ENCODE measurements at places on chromosomes 5 and 9.

- DNase-seq: no peak
Measured at GRCh38 chr5:153625826-153626354, 135.4 kb downstream of the GRIA1 start.

- DNase-seq: no peak
Measured at GRCh38 chr5:68261569-68262065, 46.1 kb downstream of the PIK3R1 start.

- DNase-seq: peak; percentile 81
Measured at GRCh38 chr9:116860509-116861120, 173.5 kb downstream of the TRIM32 start.

- DNase-seq: no peak
Measured at GRCh38 chr5:60586307-60586901, 113.6 kb downstream of the DEPDC1B start.

DNA sequence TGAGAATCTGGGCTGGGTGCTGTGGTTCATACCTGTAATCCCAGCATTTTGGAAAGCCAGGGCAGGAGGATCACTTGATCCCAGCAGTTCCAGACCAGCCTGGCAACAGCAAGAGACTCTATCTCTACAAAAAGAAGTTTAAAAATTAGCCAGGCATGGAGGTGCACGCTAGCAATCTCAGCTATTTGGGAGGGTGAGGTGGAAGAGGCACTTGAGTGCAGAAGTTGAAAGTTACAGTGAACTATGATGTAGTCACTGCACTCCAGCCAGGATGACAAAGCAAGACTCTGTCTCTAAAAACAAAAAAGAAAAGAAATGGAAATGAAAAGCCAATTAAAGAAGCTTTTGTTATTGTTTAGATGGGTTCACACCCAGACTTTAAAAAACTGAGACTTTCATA, 131.6 kb upstream of the RASA1 start:
- no peak for DNase-seq

- no peak for DNase-seq
Measured at GRCh38 chr5:66440202-66440680, 156.0 kb upstream of the MAST4 start.

- DNase-seq: no peak
Measured at GRCh38 chr5:115069087-115069968, 100.4 kb downstream of the TRIM36 start.

DNA sequence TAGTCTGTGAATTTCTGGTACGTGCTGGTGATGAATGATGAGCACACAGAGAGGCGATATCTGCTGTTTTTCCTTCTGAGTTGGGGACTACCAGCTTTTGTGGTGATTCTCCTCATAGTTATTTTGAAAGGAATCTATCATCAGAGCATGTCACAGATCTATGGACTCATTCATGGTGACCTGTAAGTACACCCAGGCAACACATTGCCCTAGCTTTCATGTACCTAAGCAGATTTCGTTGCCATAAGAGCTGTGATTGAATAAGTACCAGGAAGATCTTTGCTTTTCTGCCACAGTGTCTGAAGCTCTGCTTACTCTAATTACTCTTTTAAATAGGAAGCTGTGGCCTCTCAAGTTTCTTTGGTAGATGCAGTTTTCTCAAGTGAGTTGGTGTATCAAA, 397.8 kb downstream of the ARRDC3 start:
- DNase-seq: no peak

GRCh38 chr5:154756868-154757813, 2.0 kb downstream of the LARP1 start:
- DNase-seq: peak; percentile 63

DNA sequence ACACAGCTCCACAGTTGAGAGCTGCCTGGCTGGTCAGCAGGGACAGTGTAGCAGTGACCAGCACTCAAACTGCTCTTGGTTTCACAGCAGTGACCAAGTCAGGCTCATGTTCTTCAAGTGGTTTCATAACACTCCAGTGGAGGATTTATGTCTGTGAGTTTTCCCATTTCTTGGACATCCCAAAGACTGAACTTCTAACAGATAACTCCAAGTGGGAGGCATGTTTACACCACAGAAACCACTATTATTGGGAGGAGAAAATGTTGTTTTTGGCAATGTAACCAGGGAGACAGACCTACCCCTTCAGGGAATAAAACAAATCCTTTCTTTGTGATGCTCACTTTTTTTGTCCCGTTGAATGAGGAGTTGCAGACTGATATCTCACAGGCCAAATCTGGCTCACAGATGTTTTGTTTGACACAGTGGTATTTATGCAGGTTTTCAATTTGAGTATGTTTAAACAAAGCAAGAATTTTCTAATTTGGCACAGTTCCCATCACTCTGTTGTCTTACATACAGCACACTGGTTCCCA, 141.5 kb downstream of the RMI1 start:
- no peak for DNase-seq

DNA sequence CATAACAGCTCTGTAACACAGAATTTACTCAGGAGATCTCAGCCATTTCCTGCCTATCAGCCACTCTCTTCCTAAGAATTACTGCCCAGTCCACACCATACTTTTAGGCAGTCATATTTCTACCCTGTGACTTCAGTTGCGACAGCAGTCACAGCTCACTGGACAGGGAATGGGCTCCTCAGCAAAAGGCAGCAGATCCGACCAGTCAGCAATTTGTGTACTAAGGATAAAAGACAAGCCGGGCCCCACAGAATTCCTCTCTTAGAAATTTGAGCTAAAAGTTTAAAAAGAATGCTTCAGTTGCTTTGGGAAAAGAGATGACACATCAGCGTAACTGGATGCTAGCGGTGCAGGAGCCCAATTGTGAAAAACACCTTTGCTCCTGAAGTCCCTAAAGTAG, 172.1 kb downstream of the ENC1 start:
- no peak for DNase-seq

GRCh38 chr5:179207470-179207869, 137.8 kb downstream of the ADAMTS2 start:
- DNase-seq: no peak

DNA sequence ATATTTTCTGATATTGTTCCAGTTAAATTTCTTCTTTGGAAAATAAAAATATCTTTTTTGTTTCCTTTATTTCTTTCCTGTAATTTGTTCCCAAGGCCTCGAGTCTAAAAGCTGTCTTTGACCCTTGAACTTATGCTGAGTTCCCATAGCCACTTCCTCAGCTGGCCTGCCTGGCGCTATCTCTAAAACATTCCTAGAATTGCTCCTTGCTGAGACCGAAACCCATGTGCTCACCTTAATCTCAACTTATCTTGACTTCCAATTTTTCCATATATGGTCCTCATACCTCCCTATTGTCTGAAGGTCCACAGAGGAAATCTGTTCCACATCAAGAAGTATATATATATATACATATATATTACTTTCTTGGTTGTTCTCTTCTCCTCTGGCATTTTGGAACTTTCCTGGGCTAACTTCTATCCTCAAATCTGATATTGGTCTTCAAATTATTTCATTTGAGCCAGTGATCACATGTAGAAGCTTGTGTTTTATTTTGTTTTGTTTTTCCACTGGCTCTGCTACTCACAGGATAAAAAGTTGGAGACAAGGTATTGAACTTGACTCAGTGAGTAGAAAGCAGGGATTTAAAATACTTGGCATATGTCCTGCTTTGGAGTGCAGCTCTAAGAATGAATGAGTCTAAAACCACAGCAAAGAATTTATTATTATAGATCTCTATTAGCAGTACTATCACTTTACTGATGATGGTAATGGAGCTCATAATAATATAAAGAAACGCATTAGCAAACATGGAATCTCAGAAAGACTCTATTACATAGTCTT, 45.2 kb downstream of the ENC1 start:
- DNase-seq: no peak

GRCh38 chr9:6188466-6188865, 27.1 kb upstream of the IL33 start:
- DNase-seq: no peak

DNA sequence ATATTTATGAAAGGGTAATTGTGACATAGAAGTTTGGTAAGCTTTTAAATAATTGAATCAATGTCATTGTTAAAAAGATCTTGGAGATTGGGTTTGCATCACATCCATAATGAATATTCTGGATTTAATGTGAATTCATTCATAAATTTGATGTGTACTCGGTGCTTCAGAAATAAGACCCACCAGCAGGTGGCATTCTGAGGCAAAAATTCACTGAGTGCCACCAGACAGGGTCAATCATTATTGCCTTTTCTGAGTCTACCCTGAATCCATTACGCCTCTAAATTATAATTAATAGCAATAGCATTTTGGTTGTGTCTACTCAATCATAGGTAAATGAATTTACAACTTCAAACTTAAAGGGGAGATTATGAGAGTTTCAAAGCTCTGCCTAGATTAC, 1.0 kb downstream of the TRPC7 start:
- no peak for DNase-seq

DNA sequence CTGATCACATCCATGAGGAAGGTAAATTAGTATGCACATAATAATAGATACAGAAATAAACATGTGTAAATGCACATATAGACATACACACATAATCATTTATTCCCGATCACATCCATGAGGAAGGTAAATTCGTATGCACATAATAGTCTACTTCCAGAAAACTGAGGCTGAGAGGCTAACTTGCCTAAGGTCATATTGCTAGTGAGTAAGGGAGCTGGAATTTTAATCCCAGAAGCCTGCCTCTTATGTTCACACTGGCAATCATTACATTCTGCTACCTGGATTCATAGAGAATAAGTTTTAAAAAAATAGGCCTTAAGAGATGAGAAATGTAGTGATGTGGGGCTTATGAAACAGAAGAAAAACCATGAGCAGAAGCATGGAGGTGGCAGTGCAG, 716.3 kb downstream of the BRINP1 start:
- no peak for DNase-seq

- DNase-seq: no peak
Measured at GRCh38 chr5:139571966-139572365, 10.8 kb downstream of the UBE2D2 start.

- DNase-seq: no peak
Measured at GRCh38 chr9:136621019-136621733, 41.5 kb upstream of the EGFL7 start.

DNA sequence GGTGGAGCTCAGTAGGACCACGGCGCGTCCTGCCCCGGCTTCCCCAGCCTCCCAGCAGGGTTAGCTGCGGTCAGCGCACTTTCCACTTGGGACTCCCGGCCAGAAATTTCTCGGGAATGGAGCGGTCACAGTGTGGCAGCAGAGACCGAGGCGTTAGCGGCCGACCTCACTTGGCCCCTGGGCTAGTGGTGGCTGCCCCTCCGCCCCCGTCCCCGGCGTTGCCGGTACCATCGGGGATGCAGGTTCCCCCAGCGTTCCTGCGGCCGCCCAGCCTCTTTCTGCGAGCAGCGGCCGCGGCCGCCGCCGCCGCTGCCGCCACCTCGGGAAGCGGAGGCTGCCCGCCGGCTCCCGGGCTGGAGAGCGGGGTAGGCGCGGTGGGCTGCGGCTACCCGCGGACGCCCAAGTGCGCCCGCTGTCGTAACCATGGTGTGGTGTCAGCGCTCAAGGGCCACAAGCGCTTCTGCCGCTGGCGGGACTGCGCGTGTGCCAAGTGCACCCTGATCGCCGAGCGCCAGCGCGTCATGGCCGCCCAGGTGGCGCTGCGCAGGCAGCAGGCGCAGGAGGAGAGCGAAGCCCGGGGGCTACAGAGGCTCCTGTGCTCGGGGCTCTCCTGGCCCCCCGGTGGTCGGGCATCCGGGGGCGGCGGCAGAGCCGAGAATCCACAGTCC, 460 bp downstream of the DMRTA1 start:
- peak; percentile 69 for DNase-seq

DNA sequence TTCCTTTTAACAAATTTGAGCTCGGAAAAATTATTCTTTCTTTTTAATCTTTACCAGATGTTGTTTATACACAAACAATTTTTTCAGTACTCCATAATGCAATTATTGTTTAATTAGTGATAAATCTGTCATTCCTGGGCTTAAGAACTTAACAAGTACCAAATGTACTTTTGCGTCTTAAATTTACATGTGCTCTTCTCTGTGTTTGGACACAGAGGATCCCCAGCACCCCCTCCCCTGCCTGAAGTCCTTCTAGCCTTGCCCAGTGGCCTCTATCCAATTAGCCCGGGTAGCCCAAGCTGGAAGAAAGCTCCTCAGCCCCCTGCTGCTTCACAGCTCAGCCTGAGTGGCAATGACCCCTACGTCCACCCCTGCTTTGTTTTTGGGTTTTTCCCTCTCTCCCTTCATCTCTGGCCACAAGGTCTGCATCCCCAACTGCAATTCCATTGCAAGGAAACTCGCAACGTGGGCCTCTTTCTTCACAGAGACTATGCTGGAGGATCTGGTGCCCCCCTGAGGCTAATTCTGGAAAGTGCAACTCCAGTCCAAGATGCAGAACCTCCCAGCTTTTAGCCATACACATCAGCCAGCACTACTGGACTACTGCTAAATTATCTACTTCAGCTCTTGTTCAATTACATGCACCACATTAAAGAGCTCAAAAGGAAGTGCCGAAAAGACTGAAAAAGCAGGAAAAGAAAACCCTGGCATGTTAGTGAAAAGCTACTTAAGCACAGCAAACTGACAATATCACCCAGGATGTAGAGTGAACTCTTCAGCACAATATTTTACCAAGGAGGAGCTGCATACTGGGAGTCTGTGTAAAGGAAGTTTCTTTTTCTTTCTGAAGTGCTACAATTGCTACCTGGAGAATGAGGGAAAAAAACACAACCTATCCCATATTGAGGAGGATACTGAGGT, 186.2 kb downstream of the FANCC start:
- peak; percentile 83 for DNase-seq

DNA sequence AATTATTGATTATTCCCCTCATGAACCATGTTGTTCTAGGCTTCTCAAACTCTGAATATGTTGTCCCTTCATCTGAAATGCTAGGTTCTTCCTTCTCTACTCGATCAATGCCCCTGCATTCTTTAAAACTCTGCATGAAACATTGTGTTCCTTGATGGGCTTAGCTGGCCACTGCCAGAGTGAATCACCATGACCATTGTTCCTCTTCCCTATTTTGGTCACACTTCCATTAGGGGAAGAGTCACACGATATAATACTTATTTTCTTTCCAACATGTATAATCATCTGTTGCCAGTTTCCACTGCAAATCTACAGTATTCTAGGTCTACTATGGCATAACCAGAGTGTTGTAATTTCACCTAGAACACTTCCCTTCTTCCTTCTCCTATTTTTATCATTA, 247.9 kb downstream of the TRPM3 start:
- no peak for DNase-seq

DNA sequence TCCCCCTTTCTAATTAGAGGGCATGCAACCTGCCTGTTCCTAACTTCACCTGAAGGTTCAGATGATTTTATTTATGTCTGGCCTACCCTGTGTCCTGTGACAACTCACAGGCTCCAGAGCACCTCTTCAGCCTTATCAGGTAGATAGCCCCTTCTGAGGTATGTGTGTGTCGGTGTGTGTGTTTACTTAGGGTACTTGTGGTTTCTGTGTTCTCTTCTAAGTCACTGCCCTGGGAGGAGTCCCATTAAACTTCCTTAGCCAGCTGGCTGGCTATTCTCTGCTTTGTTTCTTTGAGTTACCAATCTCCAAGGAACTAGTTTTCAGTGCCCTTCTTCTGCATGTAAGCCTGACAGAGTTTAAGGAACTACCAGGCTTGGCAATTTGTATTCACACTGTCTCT, 74.9 kb downstream of the UNC13B start:
- no peak for DNase-seq

DNA sequence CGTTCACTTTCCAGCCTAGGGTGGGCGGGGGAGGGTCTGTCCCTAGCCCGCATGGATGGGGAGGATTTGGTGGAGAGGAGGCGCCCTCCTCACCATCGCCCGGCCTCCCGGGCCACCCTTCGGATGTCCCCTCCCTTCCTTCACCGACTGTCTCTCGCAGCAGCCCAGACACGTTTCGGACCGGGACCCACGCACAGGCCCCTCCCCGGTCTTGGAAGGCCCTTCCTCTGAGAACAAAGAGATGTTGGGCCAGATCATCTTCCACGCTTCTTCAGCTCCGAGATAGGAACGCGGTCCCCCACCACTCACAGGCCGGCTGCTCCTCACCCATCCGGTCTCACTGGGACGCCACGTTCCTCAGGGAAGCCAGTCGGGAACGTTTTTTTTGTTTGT, 640 bp upstream of the DPM2 start:
- DNase-seq: no peak

Data from Peyer's patch (tissue), 4 donors.